HepG2 (cell line): ENCODE measurements at places on chromosomes 16 and 17.

DNA sequence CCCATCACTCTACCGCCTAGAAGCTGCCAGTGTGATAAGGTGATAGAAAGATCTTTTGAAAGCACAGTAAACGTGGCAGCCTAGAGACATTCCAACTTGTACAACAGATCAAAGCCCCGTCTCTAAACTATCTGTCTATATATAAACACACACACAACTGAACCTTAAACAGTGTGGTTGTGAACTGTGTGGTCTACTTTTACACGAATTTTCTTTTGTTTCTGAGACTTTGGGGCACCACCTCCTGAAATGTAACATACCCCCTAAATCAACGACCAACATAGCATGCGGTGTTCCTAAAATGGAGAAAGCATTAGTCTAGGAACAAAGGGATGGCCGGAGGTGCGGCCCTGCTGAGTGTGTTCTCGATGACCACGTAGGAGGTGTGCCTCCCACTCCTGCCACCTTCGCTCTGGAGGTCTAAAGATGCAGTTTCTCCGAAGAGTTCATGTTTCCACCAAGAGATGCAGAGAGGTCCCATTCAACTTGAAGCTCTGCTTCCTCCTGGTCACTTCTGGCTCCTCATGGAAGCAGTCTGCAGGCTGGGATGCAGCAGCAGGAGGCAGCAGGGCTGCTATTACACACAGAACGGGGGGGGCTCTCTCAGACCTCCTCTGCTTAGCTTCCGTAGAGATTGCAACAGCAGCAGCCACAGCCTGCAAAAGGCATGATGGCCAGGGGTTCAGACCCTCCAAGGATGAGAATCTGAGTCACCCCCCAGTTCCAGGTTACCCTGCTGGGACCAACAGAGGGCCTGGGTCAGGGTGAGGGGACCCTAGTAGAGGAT lies 22.6 kb upstream of the USP10 start:
- DNase-seq, result peak; percentile 50

GRCh38 chr17:60087882-60088669 lies 9.4 kb upstream of the HEATR6 start:
- peak; percentile 41 for DNase-seq

DNA sequence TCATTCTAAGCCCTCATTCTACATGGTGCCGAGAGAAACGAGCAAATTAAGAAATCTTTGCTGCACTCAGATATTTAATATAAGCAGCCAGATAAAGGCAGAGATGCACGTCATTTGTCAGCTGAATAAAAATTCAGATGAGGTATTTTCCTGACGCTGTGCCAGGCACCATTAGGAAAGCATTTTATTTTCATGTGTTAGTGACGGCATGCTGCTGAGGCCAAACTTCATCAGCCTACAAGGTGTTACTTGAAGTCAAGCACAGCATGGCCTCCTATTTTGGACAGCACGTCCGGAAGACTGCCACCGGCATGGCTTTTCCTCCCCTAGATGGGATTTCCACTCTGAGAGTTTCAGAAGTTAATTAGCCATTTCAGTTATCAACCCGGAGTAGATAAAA lies 70.3 kb downstream of the IRX3 start:
- no peak for DNase-seq

DNA sequence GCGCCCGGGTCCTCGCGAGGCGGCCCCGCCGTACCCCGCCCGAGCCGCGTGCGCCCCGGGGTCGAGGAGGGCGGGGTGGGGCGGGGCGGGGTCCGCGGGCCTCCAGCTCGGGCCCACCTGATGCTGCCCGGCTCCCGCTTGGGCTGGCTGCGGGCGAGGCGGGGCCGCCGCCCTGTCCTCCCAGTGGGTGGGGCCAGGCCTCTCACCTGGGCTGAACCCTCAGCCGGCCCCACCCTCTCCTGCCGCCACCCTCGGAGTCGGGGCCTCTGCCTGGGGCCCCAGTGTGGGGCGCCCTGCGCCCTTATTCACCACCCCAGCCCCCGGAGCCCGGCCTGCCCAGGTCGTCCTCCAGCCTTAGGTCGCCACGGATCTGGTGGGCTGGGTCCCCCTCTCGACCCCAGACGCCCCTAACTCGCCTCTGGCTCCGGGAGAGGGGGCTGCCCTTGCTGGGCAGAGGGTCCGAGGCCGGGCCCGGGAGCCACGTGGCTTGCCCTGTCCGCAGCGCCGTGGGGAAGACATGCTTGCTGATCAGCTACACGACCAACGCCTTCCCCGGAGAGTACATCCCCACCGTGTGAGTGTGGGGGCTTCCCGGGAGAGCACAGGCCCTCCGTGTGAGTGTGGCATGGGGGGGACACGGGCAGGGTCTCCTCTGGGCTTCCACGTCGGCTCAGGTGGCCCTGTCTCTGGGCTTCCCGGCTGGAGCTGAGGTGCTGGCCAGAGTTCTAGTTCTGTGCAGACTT lies 578 bp downstream of the RAC3 start:
- DNase-seq, result no peak

DNA sequence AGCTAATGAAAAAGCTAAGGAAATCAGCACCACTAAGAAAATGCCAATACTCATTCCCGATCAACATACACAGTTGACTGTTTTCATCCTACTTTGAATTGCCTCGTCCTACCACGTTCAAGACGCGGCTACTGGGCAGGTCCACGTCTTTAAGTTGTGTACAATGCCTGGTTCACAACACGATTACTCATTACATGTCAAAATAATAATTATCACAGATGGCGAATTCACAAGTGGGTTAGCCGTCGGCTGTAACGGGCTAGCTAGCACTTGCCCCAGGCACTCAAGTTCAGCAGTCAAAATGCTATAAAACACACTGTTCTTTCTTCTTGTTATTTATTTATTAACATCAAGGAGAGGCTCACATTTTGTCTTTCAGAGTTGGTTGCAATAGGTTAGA lies 124.2 kb downstream of the ZFHX3 start:
- no peak for DNase-seq

GRCh38 chr16:74461826-74462225 lies 40.5 kb upstream of the CLEC18B start:
- no peak for DNase-seq

DNA sequence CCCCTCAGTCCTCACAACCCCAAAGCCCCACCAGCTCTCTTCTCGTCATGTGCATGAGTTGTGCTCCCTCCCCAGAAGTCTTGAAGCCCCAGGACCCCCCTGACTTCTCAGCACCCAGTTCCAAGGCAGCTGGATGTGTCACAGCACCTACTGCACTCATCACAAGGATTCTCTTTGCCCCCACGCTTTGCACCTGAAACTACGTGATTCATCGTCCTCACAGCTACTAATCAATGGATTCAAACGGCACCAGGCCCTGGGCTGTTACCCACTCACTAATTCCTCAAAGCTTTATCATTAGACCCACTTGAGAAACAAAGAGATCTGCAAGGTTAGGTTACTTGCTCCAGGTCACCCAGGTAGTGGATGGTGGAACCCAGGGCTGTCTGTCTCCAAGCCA lies 45.1 kb upstream of the NDRG4 start:
- DNase-seq, result no peak
